SJSA1 (cell line): ENCODE measurements at places on chromosomes 5 and 9. TPM values are rescaled to one million over a fixed set of nuclear protein-coding genes. Genes with fewer than 3 reads are reported as not detected.

DNA sequence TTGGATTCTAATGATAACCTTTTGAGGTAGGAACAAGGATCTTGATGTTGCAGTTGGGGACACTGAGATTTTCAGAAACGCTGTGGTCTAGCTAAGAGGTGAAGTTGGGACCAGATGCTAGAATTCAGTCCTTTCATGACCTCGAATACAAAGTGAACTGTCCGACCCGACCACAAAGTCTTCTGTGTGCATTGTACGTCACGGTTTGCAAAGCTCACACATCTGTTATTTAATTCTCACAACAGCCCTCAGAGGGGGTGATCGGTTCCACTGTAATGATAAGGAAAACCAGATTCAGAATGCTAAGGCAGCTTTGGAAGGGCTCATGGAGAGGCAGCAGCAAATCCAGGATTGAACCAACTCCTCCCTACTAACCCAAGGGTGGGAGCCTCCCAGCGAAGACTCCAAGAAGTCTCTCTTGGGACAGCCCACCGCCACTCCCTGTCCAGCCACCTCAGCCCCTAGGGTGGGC lies 16.6 kb upstream of the KIF12 start:
- no peak for DNase-seq
- H3K27ac ChIP-seq = no peak overlapping the region
- no peaks in the 10 kb centered on the region for H3K36me3 ChIP-seq
- peaks cover 9% of the 10 kb centered on the region for H3K27me3 ChIP-seq

DNA sequence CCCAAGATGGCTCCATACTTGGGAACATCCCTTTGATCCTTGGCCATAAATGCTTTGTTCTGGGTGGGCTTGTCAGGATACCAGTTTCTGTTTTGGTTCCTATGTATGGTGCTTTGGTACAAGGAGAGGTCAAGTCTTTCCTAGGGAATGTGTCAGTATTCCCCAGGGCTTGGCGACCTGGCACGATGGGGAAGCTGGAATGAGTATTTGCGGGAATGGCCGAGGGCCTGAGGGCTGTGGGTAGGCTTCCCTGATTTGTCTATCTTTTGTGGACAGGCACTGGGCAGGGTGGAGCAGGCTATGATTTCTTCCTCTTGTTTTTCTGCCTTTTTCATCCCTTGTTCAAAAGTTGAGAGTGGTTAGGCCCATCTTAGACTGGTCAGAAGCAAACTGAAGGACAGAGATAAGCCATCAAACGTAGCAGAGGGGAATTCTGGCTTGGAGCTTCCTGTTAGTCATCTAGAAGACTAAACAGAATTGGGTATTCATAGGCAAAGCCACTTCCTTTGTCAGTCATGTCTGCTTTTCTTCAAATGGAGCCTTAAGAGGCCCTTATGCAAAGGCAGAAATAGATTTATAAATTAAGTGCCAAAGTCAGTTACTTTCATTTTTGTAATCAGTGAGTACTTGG lies 13.7 kb downstream of the DOCK2 start:
- no peak for DNase-seq
- peaks cover 26% of the 10 kb centered on the region for H3K4me1 ChIP-seq
- H3K27ac ChIP-seq = peak overlapping the region; percentile 71

GRCh38 chr9:39588500-39589137 lies 233.2 kb downstream of the SPATA31A1 start:
- DNase-seq = no peak
- H3K36me3 ChIP-seq = no peaks in the 10 kb centered on the region
- H3K4me3 ChIP-seq = no peak overlapping the region
- H3K27me3 ChIP-seq = no peaks in the 10 kb centered on the region
- no peaks in the 10 kb centered on the region for H3K4me1 ChIP-seq

DNA sequence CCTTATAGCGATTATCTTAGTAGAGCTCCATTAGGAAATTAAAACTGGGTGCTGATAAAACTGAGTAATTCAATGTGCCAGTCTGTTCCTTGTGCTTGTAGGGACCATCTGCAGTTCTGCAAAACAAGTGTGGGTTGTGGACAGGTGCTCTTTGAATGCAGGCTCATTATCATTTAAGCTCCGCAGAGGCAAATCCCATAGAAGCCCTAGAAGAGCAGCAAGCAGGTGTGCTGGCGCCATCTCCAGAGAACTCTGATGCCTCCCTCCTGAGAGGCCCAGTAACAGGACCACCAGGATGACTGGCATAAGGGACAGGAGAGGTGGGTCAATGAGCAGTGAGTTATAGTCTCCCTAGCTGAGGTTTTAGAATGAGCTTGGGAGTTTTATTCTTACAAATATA lies 1342.4 kb upstream of the DMAC1 start:
- no peak for DNase-seq
- no peaks in the 10 kb centered on the region for H3K4me1 ChIP-seq
- no peaks in the 10 kb centered on the region for H3K27me3 ChIP-seq
- no peak overlapping the region for H3K27ac ChIP-seq
- no peaks in the 10 kb centered on the region for H3K36me3 ChIP-seq
- no peak overlapping the region for H3K4me3 ChIP-seq

- H3K36me3 ChIP-seq = no peaks in the 10 kb centered on the region
- H3K4me1 ChIP-seq = no peaks in the 10 kb centered on the region
- peak; percentile 23 for DNase-seq
Measured at GRCh38 chr5:2899311-2899710, 147.8 kb upstream of the IRX2 start.

DNA sequence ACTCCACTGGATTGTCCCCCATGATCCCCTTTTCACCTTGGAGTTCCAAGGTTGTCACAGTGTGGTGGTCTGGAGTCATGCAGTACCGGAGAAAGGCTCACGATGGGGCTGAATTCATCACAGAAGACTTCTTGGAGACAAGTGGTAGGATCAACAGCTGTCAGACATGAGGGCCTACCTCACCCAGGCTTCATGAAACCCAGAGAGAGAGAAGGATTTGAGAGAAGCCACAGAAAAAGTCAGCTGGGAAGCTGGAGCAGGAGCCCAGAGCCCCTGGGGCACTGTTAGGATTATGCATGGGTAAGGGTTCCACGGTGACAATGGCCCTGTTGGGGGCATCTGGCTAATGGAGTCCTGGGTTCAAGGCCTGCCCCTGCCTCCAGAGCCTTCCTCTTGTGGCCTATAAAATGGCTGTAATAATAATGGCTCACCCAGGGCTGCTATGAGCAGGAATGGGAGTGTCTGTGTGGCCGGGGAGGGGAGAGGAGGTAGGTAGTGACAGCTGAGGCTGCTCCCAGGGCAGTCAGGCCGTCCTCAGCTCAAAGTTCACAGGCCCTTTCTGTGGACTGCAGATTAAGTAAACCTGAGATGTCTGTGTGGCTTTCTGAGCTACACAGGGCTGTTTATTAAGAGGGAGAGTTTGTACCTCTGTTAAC lies 910 bp downstream of the TRIM14 start:
- H3K27ac ChIP-seq = no peak overlapping the region
- H3K4me3 ChIP-seq = peak overlapping the region; percentile 60
- H3K27me3 ChIP-seq = no peaks in the 10 kb centered on the region
- no peaks in the 10 kb centered on the region for H3K36me3 ChIP-seq

GRCh38 chr9:117535973-117536372 lies 121.1 kb upstream of the ASTN2 start:
- no peak for DNase-seq
- no peak overlapping the region for H3K4me3 ChIP-seq
- no peaks in the 10 kb centered on the region for H3K36me3 ChIP-seq
- H3K27me3 ChIP-seq = no peaks in the 10 kb centered on the region; the same call in 1 of the 2 replicates
- H3K27ac ChIP-seq = no peak overlapping the region

- H3K4me3 ChIP-seq = no peak overlapping the region
- no peak overlapping the region for H3K27ac ChIP-seq
- no peaks in the 10 kb centered on the region for H3K27me3 ChIP-seq
- DNase-seq = no peak
- H3K4me1 ChIP-seq = no peaks in the 10 kb centered on the region
- H3K36me3 ChIP-seq = no peaks in the 10 kb centered on the region
Measured at GRCh38 chr9:132798817-132799790, 79.0 kb downstream of the AK8 start.

DNA sequence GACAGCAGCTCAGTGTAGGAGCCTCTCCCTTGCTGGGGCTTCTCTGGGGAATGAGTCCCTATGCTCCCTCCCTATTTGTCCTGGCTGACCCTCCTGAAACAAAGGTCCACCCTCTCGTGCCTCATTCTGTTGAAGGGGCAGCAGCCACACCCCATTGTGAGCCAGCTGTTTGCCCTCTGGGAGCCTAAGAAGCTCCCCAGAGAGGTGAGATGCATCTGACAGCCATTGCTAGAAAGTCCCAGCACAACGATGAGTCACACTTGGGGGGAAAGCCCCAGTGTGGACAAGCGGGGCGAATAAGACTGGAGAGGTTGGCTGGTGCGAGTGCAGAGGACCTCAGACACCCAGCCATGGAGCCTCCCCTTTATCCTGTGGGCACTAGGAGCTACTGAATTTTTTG lies 101.4 kb downstream of the PPARGC1B start:
- no peak overlapping the region for H3K27ac ChIP-seq
- H3K27me3 ChIP-seq = no peaks in the 10 kb centered on the region
- DNase-seq = peak; percentile 80
- no peaks in the 10 kb centered on the region for H3K36me3 ChIP-seq
- no peak overlapping the region for H3K4me3 ChIP-seq

DNA sequence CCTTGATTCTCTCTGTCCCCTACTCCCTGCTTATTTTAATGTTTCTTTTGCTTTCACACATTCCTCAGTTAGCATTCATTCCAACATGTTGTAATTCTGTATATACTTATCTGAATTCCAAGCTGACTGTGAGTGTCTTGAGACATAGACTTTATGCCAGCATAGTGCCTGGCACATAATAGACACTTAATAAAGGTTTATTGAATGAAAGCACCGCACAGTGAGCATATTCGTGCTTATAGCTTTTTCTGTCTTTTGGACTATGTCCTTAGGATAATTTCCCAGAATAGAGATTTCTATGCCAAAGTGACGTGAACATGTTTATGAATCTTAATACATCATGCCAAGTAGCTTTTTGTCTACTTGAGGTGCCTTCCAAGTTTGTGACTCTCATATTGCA lies 174.6 kb downstream of the CD180 start:
- no peaks in the 10 kb centered on the region for H3K36me3 ChIP-seq
- H3K4me1 ChIP-seq = no peaks in the 10 kb centered on the region
- no peak overlapping the region for H3K4me3 ChIP-seq
- no peaks in the 10 kb centered on the region for H3K27me3 ChIP-seq
- no peak overlapping the region for H3K27ac ChIP-seq
- DNase-seq = no peak

DNA sequence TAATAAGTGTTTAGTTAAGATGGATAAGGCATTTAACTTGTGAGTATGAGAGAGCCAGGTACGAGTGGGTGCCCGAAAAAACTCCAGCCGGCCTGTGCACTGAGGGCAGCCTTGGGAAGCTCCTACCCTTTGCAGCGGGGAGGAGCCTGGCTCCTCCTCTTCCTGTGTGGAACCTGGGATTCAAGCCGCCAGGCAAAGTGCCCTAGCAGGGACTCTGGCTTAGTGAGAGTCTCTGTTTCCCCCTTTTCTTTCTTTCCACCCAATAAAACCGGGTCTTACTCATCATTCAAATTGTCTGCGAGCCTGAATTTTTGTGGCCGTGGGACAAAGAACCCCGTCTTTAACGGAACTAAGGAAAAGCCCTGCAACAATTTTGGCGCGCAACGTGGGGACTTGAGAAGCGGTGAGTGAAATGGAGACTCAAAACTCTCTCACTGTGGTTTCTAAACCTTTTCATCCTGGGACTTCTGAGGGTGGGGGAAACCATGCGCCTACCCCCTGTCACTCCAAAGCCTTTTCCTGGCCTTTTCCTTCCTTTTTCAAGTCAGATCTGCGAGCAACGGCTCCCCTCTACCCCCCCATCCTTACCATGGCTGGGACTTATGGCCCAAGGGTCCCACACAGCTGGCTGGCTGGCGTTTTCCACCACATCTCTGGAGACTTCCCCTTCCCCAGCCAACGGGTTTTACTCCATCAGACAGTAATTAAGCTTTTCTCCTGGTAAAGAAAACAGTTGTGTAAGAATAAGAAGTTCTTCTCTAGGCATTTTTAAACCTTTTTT lies 535.7 kb upstream of the ACO1 start:
- H3K4me1 ChIP-seq = no peaks in the 10 kb centered on the region
- H3K36me3 ChIP-seq = no peaks in the 10 kb centered on the region
- H3K4me3 ChIP-seq = peak overlapping the region; percentile 38
- peak; percentile 38 for DNase-seq

- peaks cover 12% of the 10 kb centered on the region for H3K4me1 ChIP-seq
- no peak overlapping the region for H3K4me3 ChIP-seq
- peak; percentile 73 for DNase-seq
- H3K36me3 ChIP-seq = peaks cover 30% of the 10 kb centered on the region
Measured at GRCh38 chr5:43078956-43079355, 38.8 kb upstream of the ANXA2R start.

DNA sequence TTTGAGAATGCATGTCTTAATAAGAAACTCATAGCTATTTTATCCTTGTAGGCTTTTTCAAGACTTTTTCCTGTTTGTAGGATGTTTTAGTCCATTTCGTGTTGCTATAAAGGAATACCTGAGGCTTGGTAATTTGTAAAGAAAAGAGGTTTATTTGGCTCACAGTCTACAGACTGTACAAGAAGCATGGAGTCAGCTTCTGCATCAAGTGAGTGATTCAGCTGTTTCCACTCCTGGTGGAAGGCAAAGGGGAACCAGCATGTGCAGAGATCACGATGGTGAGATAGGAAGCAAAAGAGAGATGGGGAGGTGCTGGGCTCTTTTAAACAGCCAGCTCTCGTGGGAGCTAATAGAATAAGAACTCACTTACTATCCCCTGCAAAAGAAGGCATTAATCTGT lies 177.3 kb downstream of the ALDH1A1 start:
- H3K4me3 ChIP-seq = no peak overlapping the region
- H3K27me3 ChIP-seq = no peaks in the 10 kb centered on the region
- no peak for DNase-seq

DNA sequence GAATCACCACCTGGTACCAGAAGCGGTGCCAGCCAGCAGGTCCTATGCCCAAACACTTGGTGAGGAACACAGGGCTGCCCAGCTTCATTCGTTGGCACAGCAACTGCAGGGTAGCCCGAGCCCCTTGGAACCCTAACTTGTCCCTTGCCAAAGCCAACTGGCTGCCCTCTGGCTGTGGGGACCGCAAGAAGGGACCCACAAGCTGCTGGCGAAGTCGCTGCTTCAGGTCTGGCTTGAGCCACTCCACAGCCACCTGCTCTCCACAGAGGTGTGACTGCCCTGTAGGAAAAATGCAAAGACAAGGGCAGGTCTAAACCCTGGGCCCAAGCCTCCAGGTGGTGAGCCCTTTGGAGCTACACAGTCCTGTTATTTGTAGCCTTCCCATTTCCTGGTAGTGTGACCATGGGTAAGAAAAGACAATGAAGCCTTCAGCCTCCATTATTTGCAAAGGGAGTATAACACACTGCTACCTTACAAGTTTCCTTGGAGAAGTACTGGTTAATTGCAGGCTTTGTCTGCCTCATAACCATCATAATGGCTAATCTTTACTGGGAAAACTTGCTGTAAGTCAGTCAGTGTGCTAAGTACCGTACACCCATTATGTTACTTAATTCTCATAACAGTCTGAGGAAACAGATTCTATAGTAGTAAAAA lies 1.8 kb downstream of the DND1 start:
- H3K27ac ChIP-seq = no peak overlapping the region
- no peaks in the 10 kb centered on the region for H3K4me1 ChIP-seq
- no peak for DNase-seq
- peaks cover 98% of the 10 kb centered on the region for H3K36me3 ChIP-seq
- no peaks in the 10 kb centered on the region for H3K27me3 ChIP-seq

The PCDHGA7 gene
- total RNA-seq = 0.82 and 0.91 TPM in 2 replicates

The DMRT2 gene
- total RNA-seq = not detected in 2 replicates

The PCDHGA1 gene
- total RNA-seq = 2.2 and 3.1 TPM in 2 replicates

The QRFP gene
- total RNA-seq = not detected in 2 replicates

The SLC12A2 gene
- 79.5 and 91.4 TPM in 2 replicates for total RNA-seq

The PAPPA gene
- 1.9 and 5.3 TPM in 2 replicates for total RNA-seq

The PFN3 gene
- total RNA-seq = not detected in 2 replicates

The VDAC1 gene
- total RNA-seq = 369 and 432 TPM in 2 replicates

The VAV2 gene
- 12.2 and 25.0 TPM in 2 replicates for total RNA-seq

The EIF4E1B gene
- total RNA-seq = not detected in 2 replicates

The HBEGF gene
- total RNA-seq = 44.2 and 46.9 TPM in 2 replicates
